ENCODE measurements at places on chromosomes 3 and 15.

GRCh38 chr3:175489406-175489805, 630.3 kb downstream of the NAALADL2 start:
- DNase-seq, result no peak

GRCh38 chr15:90243943-90244639, 5.3 kb upstream of the TTLL13 start:
- DNase-seq, result no peak

GRCh38 chr3:46925585-46925934, 48.0 kb downstream of the PTH1R start:
- DNase-seq, result no peak

DNA sequence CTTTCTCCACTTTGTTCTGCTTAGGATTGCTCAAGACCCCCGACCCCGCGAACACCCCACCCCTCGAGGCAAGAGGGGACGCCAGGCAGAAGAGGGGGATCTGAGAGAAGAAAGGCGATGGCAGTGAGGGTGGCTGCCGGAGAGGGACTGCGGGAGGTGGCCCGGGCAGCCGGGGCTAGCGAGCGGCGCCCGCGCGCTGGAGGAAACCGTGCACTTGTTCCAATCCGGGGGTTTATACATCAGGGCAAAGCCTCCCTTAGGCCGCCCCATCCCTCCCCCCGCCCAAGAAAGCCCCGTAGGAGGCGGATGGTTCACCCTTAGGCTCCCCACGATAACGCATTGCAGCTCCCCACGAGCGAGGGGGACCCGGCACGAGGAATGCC, 475 bp downstream of the ERC2 start:
- DNase-seq, result no peak

DNA sequence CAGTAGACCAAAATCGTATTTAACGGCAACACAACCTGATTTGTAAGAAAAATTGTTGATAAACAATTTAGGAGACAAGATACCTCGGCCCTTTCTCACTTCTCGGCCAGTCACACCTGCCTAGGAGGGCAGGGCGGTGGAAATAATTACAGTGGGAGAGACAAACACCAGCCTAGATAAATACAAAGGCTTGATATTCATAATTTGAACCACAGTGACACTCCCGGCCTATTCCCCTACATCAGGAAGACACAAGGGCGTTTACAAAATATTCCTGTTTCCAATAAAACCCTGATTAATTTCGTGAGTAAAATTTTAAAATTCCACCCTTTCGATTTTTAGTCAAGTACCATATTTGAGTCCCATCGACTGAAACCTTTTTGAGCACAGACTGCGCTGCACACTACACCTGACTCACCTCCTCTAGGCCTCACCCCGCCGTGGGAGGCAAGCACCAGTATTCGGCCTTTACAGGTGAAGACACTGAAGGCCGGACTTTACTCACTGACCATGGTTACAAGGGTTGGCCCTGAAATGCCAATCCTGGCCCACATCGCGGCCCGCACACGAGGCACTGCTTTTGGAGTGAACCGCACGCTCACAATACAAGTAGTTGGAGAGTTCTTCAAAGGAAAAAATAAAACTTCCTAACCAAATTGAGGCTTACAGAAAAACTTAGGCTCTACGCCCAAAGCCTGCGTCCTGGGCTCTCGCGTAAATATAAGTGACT, 794 bp downstream of the ARPP19 start:
- DNase-seq, result peak; percentile 29

- no peak for DNase-seq
These were observed 41.4 kb upstream of the USP3 start for GRCh38 chr15:63463036-63463435.

DNA sequence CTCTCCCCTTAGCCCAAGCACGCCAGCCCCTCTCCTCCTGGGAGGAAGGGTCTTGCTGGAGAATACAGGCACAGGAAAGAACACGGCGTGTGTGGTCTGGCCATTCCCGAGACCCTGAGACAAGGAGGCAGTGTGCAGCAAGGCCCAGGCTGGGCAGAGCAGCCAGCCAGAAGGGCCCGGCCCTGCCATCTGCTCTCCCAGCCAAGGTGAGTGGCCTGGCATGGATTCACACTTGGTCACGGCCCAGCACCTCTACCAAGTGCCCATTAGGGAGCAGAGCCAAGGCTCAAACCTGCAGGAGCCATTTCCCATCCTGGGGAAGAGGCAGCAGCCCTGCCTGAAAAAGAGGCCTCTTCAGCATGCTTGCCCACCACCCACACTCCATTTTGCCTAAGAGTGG, 28.6 kb downstream of the MEGF11 start:
- DNase-seq, result no peak

DNA sequence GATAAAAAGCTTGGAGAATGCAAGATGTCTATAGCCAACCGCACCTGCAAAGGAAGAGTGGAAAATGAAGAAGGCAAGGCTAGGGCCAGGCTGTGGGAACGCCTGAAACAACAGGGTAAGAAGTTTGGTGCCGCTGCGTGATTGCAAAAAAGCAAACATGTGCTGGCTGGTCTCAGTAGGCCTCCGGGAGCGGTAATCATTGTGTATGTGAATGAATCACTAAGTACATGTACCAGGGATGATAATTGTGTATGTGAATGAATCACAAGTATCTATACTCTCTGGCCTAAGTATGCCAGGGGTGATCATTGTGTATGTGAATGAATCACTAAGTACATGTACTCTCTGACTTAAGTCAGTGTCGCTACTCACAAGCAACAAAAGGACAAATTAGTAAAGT, 40.3 kb upstream of the PARL start:
- no peak for DNase-seq

- DNase-seq, result no peak
These were observed 108.0 kb downstream of the SERPINI1 start for GRCh38 chr3:167843481-167843880.

Data from stimulated activated CD4-positive, alpha-beta T cell treated with anti-CD3 and anti-CD28 coated beads, TNF-alpha, amount 100 ng/mL, for 4 hours (primary cell).